SJSA1 (cell line): ENCODE measurements at places on chromosomes 12 and 14. TPM values are rescaled to one million over a fixed set of nuclear protein-coding genes. Genes with fewer than 3 reads are reported as not detected.

GRCh38 chr14:73754911-73755360 lies 40.8 kb upstream of the PNMA1 start:
- DNase-seq: no peak

DNA sequence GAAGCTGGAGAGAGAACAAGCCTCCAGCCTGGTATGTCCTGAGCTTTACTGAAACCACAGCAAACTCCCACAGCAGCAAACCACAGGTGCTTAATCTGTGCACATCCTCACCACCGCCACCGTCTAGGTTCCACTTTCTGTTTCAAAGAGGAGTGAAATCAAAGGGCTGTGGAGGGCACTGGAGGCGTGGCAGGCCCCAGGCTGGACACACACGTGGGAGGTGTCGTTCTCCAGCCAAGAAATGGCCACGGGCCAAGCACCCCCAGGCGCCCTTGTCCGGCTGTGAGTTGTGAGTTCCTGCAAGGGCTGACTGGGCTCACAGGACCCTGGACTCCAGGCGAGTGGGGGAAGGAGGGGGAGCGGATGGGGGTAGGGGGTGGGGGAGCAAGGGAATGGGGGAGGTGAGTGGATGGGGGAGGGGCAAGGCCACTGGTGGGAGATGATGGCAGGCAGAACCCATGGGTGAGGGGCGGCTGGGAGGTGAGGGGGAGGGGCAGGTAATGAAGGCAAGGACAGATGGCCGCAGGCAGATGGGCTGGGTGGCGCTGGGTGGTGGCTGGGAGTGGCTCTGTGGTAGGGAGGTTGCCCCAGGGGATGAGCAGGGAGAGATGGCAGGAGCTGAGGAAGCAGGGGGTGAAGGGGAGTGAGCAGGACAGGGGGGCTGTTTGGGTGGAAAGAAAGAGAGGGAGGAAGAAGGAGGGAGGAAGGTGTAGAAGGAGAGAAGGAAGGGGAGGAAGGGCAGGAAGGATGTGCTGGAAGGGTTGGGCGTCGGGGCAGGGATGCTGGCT lies 86.7 kb downstream of the NCOR2 start:
- DNase-seq: peak; percentile 81

Gene IL26
- not detected in 2 replicates for total RNA-seq

GRCh38 chr12:11347810-11348209 lies 37.6 kb upstream of the PRB4 start:
- no peak for DNase-seq

DNA sequence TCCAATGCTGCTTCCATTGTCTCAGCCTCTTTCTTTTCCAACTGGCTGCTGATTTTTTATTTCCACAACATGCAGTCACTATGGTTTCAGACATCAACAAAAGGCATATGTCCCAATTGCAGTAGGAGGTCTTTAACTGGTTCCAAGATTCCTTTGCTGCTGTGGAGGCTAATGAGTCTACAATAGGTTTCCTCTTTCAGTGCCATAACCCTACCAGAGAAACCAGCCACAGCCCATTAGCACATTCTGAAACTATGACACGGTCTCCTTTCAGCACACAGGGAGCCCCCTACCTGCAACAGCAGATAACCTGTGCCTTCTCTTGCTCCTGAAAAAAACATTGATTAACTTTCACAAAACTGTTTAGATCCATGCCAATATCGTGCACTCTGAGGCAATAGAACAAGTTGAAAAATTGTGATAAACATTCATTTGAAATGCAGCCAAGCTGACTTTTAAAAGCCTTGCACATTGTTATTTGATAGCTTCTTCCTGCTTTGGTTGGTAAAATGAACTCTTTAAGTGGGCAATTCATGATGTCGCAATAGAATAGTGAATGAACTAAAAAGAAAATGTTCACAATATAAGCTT lies 32.4 kb downstream of the PLEKHG7 start:
- DNase-seq: no peak

- DNase-seq: no peak
Measured at GRCh38 chr12:12717586-12718380, 615 bp downstream of the CDKN1B start.

Gene MYO1H
- total RNA-seq: not detected in 2 replicates

- no peak for DNase-seq
Measured at GRCh38 chr14:39097159-39097558, 5.9 kb downstream of the SEC23A start.

DNA sequence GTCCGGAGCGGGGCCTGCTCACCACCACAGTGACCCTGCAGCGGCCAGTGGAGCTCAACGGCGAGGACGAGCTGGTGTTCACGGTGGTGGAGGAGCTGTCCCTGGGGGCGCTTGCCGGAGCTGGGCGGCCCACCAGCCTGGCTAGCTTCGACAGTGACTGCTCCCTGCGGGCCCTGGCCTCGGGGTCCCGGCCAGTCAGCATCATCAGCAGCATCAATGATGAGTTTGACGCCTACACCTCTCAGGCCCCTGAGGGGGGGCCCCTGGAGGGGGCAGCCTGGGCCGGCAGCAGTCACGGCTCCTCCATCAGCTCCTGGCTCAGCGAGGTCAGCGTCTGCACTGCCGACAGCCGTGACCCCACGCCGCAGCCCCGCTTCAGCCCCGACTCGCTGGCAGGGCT lies 37.4 kb downstream of the KIF26A start:
- DNase-seq: no peak

GRCh38 chr14:39419272-39419671 lies 13.0 kb downstream of the FBXO33 start:
- no peak for DNase-seq

- DNase-seq: no peak
Measured at GRCh38 chr14:69408331-69408960, 10.0 kb downstream of the SLC39A9 start.

DNA sequence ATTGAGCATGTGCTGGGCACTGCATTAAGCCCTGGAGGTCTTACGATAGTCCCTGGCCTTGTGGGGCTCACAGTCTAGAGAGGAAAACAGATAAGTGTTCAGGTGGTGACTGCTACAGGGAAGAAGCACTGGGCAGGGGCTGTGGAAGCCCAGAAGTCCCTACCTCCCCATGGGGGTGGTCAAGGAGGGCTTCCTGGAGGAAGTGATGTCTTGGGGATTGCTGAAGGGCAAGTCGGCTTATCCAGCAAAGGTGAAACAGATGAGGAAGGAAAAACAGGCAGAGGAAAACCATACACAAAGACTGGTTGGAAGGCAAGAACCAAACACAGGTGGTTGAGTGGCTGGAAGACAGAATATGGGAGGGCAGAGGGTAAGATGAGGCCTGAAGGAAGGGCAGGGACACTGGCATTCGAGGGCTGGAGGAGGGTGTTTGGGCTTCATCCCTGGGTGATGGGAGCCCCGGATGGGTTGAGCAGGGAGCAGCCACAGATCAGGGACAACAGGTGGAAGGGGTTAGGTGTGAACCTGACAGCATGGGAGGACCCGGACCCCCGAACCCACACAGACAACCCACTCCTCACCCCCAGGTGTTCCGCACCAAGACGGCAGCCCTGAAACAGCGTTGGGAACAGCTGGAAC lies 2.8 kb downstream of the CFAP73 start:
- no peak for DNase-seq

GRCh38 chr12:1104088-1104800 lies 113.2 kb downstream of the ERC1 start:
- DNase-seq: no peak

DNA sequence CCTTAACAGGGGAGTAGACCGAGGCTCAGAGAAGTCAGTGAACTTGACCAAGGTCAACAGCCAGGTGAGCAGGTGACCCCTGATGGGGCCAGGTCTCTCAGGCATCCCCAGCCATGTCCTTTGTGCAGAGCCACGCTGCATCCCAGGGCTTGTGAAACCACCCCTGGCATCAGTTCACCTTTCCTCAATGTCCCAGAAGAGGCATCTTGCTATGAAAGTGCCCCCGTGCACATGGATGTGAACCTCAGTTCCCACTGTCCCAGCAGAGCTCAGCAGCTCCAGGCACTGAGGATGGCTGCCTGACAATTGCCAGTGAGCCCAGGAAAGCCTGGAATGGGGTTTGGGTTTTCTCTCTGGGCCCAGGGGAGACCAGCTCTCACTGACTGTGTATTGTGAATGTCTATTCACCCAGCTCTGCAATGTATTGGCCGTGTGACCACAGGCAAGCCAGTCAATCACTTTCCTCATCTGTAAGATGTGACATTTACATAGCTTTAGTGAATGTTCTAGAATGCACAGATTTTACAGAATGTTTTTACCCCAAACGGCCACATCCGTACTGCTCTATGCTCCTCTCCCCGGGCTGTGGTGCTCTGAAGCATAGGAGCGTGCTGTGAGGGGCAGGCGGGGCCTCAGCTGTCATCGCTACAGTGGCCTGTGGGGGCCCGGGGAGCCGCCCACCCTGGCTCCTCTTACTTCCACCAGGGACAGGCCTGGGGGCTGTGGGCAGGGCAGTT lies 4.9 kb downstream of the CACNA2D4 start:
- no peak for DNase-seq

Gene C14orf39
- 0.05 TPM in 1 of 2 replicates, not detected in the other for total RNA-seq

DNA sequence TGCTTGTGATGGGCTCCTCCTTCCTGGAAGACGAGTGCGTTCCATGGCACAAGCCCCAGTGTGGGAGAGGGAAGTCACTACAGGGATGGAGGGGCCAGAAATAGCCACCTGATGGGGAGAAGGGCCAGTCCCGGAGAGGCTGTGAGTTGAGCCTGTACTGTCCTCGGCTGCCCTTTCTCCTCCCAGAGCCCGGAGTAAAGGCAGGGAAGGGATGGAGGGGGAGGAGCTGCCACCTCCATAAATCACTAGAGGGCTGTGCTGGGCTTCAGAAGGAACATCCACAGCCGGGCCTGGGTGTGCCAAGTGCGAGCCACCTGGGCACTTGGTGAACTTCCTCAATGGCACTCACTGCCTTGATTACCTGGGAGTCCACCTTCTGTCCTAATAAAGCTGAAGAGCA lies 110.1 kb downstream of the RBM19 start:
- no peak for DNase-seq

Gene SLC6A12
- total RNA-seq: not detected in 2 replicates

- no peak for DNase-seq
Measured at GRCh38 chr12:116687888-116688287, 50.0 kb downstream of the SPRING1 start.

DNA sequence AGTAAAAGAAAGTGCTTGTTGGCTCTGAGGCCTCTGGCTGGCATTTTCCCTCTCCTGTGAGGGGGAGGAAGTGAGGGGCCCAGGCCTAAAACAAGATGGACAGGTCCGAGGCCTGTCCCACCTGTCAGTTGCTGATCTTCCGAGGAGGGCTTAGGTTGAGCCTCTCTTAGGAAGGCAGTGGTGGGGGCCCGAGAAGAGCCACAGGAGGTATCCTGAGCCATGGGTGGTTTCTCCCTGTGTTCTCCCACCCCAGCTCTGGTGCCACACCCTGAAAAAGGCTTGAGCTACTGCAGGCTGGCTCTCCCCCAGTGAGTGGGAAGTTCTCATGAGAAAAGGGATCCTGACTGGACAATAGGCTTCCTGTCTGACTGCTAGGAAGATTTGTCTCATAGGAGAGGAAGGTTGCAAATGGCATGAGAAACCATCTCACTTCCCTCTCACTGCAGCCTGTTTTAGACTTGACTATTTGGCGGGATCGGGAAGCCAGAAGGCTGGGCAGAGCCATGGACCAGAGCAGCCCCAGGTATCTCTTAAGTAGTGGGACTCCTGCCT lies 72.1 kb upstream of the SRSF5 start:
- DNase-seq: no peak

- no peak for DNase-seq
Measured at GRCh38 chr12:85733221-85733840, 102.9 kb downstream of the RASSF9 start.

DNA sequence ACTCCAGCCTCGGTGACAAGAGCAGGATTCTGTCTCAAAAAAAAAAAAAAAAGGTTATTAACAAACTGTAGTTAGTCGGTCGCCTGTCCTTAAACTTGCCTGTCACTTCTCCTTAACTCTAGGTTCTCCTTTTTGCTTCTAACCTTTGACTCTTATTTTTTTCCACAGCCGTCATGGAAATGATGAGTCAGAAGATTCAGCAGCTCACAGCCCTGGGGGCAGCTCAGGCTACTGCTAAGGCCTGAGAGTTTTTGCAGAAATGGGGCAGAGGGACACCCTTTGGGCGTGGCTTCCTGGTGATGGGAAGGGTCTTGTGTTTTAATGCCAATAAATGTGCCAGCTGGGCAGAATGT lies 418 bp upstream of the MYG1 start:
- DNase-seq: no peak

GRCh38 chr12:110080410-110080809 lies 32.1 kb upstream of the C12orf76 start:
- no peak for DNase-seq

Gene GPR162
- total RNA-seq: 0.16 TPM in 1 of 2 replicates, not detected in the other

DNA sequence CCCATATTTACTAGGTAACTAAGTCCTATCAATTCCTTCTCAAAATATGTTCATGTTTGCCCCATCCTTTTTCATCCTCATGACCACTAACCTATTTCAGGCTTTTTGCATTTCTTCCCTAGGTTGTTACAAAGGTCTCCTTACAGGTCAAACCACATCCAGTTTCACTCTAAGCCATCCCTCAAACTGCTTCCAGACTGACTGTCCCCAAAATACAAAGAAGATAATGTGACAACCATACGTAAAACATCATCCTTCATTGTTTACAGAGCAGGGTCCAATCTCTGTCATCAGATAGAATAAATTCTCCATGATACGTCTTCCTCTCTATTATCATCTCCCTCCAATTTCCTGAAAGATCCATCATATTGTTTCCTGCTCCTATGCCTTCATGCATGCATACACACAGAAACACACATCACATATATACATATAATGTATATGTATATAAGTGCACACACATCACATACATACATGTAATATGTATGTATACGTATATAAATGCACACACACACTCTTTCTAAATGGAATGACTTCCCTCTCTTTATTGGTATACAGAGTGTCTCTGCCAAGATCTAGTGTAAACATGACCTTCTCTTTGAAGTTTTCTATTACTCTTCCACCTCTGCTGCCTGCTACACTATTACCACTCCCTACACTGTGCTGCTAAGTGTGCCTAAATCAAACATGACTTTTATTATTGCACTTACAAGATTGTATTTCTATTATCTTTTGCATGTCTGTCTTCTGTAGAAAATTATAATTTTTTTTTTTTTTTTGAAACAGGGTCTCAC lies 30.7 kb upstream of the EPS8 start:
- no peak for DNase-seq

GRCh38 chr12:32475724-32476123 lies 76.4 kb downstream of the FGD4 start:
- no peak for DNase-seq

- DNase-seq: peak; percentile 93
Measured at GRCh38 chr12:20212658-20213555, 155.4 kb upstream of the PDE3A start.
